ENCODE measurements at places on chromosomes 3 and 15. TPM values are rescaled to one million over a fixed set of nuclear protein-coding genes. Genes with fewer than 3 reads are reported as not detected.

Gene CCK
- polyA plus RNA-seq = not detected

Gene ZBTB47
- polyA plus RNA-seq = 0.31 TPM

Gene NR1I2
- 0.31 TPM for polyA plus RNA-seq

Gene ACAN
- polyA plus RNA-seq = not detected

Gene SENP8
- polyA plus RNA-seq = 13.2 TPM

Gene GP5
- polyA plus RNA-seq = not detected

Gene FILIP1L
- not detected for polyA plus RNA-seq

Gene CACNA2D2
- 39.3 TPM for polyA plus RNA-seq

Gene SCN11A
- polyA plus RNA-seq = 0.66 TPM

Gene HTD2
- polyA plus RNA-seq = 26.9 TPM

Gene THBS1
- polyA plus RNA-seq = 22.2 TPM

Gene LTF
- not detected for polyA plus RNA-seq

Gene PLA2G4E
- polyA plus RNA-seq = 0.07 TPM

Measured in Purkinje cell (primary cell).